Activated CD8-positive, alpha-beta memory T cell treated with anti-CD3 and anti-CD28 coated beads, Interleukin-2, amount 10 ng/mL, durations not matched to agents 7 days and 5 days (primary cell): ENCODE measurements at places on chromosomes 11 and 22. TPM values are rescaled to one million over a fixed set of nuclear protein-coding genes. Genes with fewer than 3 reads are reported as not detected.

Gene FOLR2
- total RNA-seq = not detected

GRCh38 chr11:75270896-75271418, 30.4 kb downstream of the TPBGL start:
- H3K36me3 ChIP-seq = peaks cover 8% of the 10 kb centered on the region
- no peak for DNase-seq
- peaks cover 14% of the 10 kb centered on the region for H3K4me1 ChIP-seq
- H3K4me3 ChIP-seq = no peak overlapping the region
- no peaks in the 10 kb centered on the region for H3K27me3 ChIP-seq
- H3K27ac ChIP-seq = no peak overlapping the region

GRCh38 chr11:9017773-9018172, 14.0 kb upstream of the NRIP3 start:
- peaks cover 27% of the 10 kb centered on the region for H3K4me1 ChIP-seq
- H3K36me3 ChIP-seq = no peaks in the 10 kb centered on the region
- H3K27ac ChIP-seq = no peak overlapping the region
- no peak overlapping the region for H3K4me3 ChIP-seq

DNA sequence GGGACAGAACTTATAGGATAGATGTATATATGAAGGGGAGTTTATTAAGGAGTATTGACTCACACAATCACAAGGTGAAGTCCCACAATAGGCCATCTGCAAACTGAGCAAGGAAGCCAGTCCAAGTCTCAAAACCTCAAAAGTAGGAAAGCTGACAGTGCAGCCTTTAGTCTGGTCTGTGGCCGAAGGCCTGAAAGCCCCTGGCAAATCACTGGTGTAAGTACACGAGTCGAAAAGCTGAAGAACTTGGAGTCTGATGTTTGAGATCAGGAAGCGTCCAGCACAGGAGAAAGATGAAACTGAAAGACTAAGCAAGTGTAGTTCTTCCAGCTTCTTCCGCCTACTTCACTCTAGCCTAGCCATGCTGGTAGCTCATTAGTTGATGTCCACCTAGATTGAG, 799.6 kb upstream of the ARHGAP42 start:
- no peaks in the 10 kb centered on the region for H3K4me1 ChIP-seq
- H3K4me3 ChIP-seq = no peak overlapping the region
- DNase-seq = no peak
- no peaks in the 10 kb centered on the region for H3K27me3 ChIP-seq
- no peaks in the 10 kb centered on the region for H3K36me3 ChIP-seq
- no peak overlapping the region for H3K27ac ChIP-seq

DNA sequence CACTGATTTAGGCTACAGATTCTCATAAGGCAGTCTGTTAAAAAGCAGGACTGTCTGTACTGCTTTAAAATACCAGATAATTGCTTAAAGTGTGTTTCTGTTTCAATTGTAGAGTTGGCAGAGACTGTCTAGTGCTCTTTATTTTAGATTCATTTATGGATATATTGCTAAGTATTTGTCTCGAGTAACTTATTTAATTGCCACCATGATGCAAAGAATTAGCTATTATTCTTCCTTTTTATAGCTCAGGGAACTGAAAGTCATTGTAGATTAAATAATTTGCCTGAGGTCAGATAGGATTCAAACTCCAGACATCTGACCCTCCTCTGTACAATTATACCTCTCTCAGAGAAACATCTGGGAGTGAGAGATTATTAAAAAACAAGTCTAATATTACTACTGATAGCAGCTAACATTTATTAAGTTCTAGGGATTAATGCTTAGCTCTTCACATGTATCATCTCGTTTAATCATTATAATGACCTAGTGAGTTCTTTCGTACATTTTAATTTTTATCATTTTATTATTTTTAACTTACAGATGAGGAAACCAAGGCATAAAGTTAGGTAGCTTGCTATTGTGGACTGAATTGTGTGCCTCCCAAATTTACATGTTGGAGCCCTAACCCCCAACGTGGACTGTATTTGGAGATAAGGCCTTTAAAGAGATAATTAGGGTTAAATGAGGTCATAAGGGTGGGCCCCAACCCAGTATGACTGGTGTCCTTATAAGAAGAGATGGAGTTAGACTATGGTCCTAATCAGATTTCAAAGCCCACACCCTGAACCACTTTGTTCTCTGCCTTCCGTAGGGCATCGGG, 19.7 kb upstream of the RAG2 start:
- H3K36me3 ChIP-seq = no peaks in the 10 kb centered on the region
- DNase-seq = no peak
- H3K4me1 ChIP-seq = peaks cover 3% of the 10 kb centered on the region

DNA sequence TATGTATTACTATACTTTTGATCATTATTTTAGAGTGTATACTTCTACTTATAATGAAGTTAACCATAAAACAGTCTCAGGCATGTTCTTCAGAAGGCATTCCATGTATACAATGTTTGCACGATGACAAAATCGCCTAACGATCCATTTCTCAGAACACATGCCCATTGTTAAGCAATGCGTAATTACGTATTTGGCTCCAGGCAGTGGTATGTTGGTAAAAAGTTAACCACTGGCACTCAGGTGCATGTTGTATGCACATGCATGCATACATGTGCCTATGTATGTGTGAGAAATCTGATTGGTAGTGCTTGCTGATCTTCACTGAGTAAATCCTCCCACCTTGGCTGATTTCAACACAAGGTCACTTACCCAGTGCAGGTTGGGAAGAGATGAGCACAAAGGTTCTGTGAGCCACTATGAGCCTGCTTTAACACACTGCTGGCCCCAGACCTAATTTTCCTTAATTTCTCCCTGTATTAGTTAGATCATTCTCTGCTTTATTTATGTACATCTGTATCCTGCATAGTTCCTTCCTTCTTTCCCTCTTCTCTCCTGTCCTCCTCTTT, 164.6 kb downstream of the ARHGAP42 start:
- H3K4me3 ChIP-seq = no peak overlapping the region
- H3K27me3 ChIP-seq = no peaks in the 10 kb centered on the region
- no peaks in the 10 kb centered on the region for H3K4me1 ChIP-seq
- DNase-seq = no peak
- H3K36me3 ChIP-seq = no peaks in the 10 kb centered on the region
- no peak overlapping the region for H3K27ac ChIP-seq
